ENCODE measurements at places on chromosomes 12 and 14.

DNA sequence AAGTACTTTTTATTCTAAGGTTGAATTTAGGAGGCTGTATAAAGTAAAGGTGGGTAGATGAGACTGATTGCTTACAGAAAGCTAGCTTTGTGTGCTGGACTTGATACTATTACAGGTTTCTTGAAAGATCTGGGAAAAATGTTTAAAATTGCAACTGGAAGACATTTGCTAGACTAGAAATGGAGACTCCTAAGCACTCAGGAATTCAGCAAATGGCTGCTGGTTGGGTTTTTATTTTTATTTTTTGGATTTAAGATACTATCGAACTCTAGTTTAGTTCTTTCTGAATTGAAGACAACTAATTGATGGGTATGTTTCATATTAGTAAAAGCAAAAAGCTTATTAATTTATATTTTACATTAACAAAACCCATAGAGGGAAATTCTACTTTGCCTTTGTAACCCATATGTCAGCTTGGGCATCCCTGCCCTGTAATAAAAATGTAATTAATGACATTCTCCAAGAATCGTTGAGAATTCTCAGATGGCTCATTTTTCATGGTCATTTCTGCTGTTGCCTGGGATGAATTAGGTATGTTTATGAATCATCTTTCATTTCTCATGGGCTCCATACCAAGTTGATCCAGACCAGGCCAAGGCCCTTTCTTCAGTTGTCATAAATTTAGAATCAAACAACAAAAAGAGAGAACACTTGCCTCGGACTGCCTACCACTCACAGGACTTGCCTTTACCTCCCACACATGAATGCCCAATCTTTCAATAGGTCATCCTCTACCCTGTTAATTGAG lies 102.1 kb downstream of the ERGIC2 start:
- no peak for DNase-seq
- no peaks in the 10 kb centered on the region for H3K36me3 ChIP-seq
- no peaks in the 10 kb centered on the region for H3K27me3 ChIP-seq
- H3K4me1 ChIP-seq: peaks cover 11% of the 10 kb centered on the region
- no peak overlapping the region for H3K4me3 ChIP-seq

DNA sequence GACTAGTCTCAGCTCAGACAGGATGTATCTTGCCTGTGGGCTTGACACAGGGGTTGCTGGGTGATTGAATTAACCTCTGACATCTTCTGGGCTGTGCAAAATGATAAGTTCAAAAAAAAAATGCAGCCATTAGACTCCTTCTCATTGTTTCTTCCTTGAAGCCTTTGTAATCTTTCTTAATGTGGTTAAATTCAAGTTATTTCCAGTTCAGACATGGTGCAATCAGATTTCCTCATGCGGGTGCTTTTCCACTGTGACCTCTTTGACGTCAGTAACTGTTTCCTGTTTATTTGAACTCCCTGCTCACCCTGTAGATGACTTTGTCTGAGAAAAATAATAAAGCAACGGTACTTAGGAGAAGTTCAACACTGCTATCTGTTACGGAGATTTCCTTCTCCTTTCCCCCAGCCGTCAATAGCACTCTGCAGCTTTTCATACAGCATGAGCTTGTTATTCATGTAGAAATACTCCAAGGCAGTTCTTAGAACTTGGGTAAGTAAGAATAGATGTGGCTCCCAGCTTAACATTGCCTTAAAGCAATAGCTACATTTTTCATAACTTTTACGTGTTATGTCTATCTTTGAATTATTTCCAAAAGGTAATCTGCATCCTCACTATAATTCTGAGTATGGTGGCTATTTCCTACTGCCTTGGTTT lies 155.5 kb downstream of the PRKCH start:
- no peaks in the 10 kb centered on the region for H3K36me3 ChIP-seq
- no peaks in the 10 kb centered on the region for H3K27me3 ChIP-seq
- peak; percentile 63 for DNase-seq
- H3K27ac ChIP-seq: peak overlapping the region; percentile 86
- H3K4me1 ChIP-seq: peaks cover 64% of the 10 kb centered on the region

DNA sequence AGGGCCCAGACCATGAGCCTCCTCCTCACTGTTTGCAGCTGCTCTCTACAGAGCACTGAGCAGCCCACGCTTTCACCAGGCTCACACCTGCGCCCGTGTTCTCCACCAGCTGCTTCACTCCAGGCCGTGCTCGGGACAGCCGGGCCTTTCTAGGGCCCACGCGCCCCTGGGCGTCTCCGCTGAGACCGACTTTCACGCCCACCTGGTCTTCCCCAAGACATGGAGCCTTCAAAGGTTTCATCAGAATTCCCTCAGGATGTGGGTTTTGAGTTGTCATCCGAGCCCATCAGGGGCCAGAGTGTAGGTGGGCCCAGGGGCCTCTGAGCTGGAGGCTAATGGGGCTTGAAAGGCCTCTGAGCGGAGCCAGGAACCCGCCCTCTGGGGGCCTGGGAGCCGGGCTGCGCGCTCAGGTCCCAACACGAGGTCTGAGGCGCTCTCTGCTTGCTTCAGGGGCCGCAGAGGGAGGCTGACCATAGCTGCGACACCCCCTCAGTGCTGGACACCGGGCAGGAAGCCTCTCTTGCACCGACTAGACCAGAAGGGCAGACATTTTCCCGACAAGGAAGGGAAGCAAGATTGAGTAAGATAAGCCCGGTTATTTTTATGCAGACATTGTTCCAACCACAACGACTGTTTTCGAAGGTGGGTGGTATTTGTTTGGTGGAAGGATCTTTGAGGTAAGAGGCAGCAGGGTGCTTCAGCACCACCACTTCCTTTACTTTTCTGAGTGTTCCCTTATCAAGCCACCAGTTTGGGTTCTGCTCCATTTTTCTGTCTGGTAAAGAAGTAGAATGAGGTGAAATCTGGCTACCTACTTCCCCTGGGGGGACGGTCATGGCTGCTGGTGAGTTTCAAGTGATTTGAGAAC lies 125.0 kb upstream of the FUT8 start:
- no peak overlapping the region for H3K27ac ChIP-seq
- H3K27me3 ChIP-seq: no peaks in the 10 kb centered on the region
- no peak overlapping the region for H3K4me3 ChIP-seq
- no peak for DNase-seq
- H3K4me1 ChIP-seq: no peaks in the 10 kb centered on the region

- peaks cover 99% of the 10 kb centered on the region for H3K4me1 ChIP-seq
- no peaks in the 10 kb centered on the region for H3K27me3 ChIP-seq
- peak overlapping the region; percentile 44 for H3K27ac ChIP-seq
- no peaks in the 10 kb centered on the region for H3K36me3 ChIP-seq
- no peak for DNase-seq
- H3K4me3 ChIP-seq: no peak overlapping the region
Observed at GRCh38 chr12:113239288-113239771, 18.1 kb downstream of the TPCN1 start.

DNA sequence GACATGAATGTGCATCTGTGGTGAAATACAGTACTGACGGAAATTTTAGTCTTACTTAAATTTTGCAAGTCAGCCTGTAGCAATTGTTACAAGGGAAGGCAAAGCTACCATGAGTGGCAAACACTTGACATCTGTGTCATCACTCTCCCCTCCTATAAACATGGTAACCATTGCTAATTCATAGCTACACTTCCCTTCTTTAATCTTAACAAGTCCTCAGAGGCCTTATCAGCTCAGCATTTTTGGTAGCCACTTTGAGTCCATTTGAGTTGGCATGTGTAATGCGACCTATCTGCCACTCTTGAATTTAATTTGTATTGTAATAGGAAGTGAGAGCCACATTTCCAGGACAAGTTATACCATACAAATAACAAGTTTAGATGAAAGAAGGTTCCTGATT lies 218.1 kb downstream of the RMST start:
- no peaks in the 10 kb centered on the region for H3K27me3 ChIP-seq
- no peak overlapping the region for H3K27ac ChIP-seq
- no peak for DNase-seq
- no peaks in the 10 kb centered on the region for H3K4me1 ChIP-seq
- H3K36me3 ChIP-seq: no peaks in the 10 kb centered on the region
- no peak overlapping the region for H3K4me3 ChIP-seq

DNA sequence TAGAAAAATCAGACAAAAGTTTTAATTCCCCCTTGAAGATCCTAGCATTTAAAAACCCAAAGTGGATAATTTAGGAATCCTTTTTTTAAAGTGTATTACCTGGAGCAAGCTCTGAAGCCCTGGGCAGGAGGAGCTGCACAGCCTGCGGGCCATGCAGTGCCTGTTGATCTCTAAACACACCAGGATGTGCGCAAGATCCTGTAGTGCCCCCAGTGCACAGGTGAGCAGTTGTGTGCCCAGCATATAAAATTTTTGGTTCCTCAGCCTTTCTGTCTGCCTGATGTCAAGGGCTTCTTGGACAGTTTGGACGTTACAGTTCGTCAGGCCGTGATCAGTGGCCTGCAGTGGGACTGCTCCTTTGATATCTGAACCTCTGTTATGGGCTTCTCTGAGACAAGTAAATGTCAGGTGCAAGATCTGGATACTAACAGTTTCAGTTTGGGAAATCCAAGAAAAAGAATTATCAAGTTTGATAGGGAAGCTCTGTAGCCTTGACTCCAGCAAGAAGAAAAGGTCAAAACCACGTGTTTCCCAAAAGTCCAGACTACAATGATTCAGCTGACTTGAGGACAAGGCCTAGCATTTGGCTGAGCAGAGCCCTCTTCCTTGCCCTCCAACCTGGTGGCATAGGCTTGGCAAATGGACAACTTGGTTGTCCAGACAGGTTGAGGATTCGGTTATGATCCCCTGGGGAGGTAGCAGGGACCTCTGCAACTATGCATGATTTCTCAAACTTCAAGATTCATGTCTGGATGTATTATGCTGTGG lies 1.0 kb downstream of the ATXN7L3B start:
- H3K4me3 ChIP-seq: peak overlapping the region; percentile 87
- DNase-seq: no peak
- H3K27ac ChIP-seq: peak overlapping the region; percentile 85
- H3K27me3 ChIP-seq: no peaks in the 10 kb centered on the region
- H3K36me3 ChIP-seq: peaks cover 15% of the 10 kb centered on the region

GRCh38 chr14:100566119-100566518 lies 21.1 kb downstream of the BEGAIN start:
- no peak overlapping the region for H3K4me3 ChIP-seq
- peaks cover 15% of the 10 kb centered on the region for H3K4me1 ChIP-seq
- no peak for DNase-seq
- no peaks in the 10 kb centered on the region for H3K36me3 ChIP-seq

- H3K27ac ChIP-seq: peak within 1 kb of the TSS; percentile 76
- DNase-seq: peak; percentile 95
- peaks cover 10% of the 10 kb centered on the region for H3K36me3 ChIP-seq
- no peaks in the 10 kb centered on the region for H3K27me3 ChIP-seq
Observed at GRCh38 chr14:93184391-93185348, at the start of the genes LYSET and MOAP1. LYSET (plus strand) TSS chr14:93185317; CDS start chr14:93185406, 89 bp downstream. MOAP1 (minus strand) TSS chr14:93184897; CDS start chr14:93184242, 655 bp downstream.

Measured in heart left ventricle (tissue), 16 donors.